ENCODE measurements at places on chromosomes 2 and 18.

DNA sequence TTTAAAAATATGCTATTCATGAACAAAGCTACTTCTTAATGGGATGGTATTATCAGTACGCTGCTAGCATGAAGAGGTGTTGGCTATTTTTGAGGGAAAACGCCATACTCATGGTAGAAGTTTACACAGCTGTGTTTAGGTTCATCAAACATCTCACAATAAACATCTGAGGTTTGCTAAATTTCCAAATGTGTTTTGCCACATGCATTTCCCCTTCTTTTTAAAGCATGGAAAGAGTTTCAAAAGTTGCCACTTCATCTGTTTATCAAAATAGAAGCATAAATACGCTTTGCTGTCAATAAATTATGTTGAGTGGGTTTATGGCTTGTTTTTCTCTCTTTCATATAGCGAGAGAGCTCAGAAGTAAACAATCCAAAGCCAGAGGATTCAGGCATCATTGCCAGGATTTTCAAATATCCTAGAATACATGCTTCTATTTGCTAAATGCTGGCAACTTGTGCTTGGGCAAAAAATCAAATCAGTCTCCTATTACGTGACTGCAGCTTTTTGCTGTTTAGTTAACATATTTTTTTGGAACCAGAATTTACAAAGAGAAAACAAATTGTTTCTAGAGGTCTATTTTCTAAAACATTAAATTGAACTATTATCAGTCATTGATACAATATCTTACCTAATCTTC is 1919.9 kb upstream of the LRRTM1 start:
- DNase-seq = no peak

DNA sequence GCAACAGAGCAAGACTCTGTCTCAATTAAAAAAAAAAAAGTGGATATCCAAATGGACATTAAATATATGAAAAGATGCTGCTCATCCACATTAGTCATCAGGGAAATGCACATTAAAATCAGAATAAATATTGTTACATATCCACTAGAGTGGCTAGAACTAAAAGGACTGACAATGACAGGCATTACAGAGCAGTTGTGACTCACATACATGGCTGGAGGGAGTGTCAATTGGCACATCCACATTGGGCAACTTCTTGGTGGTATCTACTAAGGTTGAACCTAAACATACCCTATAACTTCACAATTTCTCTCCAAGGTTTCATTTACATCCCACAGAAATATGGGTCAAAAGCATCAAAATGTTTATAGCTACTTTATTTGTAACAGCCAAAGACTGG is 14.0 kb upstream of the DNER start:
- no peak for DNase-seq

DNA sequence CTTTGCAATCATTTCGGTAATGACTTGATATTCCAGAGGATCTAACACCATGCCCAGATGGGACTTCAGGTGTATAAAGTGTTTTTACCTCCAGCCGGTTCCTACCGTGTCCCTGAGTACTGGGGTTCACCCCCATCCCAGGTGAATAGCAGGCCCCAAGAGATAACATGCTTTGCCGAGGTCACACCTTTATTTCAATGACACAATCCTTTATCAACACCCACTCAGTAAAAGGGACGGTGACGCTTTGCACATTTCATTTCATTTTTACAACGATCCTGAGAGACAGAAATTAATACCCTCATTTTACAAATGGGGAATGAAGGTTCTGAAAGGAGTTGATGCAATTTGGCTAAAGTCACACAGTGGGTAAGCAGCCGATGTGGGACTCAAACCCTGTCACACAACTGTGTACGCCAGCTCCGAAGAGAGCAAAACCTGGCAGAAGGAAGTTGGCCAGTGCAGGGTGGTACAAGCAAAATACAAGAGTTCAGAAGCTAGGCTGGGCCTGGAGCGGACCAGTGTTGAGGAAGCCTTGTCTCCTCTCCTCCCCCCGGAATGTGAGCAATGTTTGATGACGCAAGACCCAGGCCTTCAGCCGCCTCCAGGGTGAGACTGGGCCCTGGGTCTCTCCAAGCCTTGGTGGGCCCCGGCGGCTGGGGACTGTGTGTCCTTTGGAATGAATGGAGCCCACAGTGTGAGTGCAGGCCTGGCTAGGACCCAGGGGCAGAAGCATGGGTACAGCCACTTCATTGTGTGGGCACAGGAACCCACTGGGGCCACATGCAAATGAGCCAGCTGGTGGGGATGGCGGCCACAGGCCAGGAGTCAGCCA is 139.6 kb upstream of the MYCN start:
- no peak for DNase-seq

- DNase-seq = no peak
Measured at GRCh38 chr2:106053581-106053980, 140.5 kb downstream of the UXS1 start.

- no peak for DNase-seq
Measured at GRCh38 chr2:126413079-126413478, 242.9 kb upstream of the GYPC start.

DNA sequence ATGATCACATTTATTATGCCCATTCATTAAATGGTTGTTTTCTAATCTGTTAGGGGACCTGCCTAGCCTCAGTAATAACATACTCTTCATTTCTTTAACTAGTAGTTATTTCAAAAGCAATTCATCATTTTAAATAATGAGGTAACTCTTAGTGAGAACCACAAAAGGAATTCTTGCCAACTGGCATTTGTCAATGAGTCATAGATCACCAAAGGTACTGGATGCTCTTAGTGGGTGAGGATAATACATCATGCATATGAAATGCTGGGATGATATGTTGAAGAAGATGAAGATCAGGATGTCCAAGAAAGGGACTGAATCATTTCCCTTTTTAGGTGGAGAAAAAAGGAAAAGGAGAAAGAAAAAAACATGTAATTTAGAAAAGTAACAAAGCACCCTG is 826.2 kb upstream of the DDX18 start:
- DNase-seq = no peak

DNA sequence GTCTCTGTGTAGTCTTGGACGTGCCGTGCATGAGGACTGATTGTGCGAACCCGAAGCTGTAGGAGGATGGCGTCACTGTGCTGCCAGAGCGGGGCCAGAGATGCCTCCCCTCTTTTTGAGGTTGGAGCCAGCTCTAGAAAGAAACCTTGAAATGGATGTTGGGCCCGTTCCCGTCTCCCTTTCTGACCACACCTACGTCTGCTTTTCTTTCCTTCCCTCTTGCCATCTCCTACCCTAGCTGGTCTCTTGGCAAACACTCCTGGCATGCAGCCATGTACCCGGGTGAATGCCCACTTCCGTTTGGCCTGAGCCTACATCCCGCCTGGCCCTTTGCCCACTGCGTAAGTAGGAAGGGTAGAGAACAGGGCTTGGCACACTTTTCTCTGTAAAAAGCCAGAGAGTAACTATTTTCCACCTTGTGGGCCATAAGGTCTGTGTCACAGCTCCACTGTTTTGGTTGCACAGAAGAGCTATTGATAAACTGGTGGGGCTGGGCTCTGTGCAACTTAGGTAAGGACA is 37.4 kb downstream of the SH3BP4 start:
- no peak for DNase-seq

- no peak for DNase-seq
Measured at GRCh38 chr2:85971366-85971765, 82.6 kb upstream of the ST3GAL5 start.

GRCh38 chr18:69980982-69981804 is 33.5 kb upstream of the CD226 start:
- DNase-seq = no peak

GRCh38 chr2:2000018-2000723 is 255.9 kb upstream of the PXDN start:
- no peak for DNase-seq

- DNase-seq = no peak
Measured at GRCh38 chr2:110818767-110819481, 86.6 kb downstream of the ACOXL start.

GRCh38 chr2:5710615-5711014 is 18.4 kb downstream of the SOX11 start:
- no peak for DNase-seq

- DNase-seq = no peak
Measured at GRCh38 chr2:16120591-16121180, 180.3 kb downstream of the MYCN start.

- no peak for DNase-seq
Measured at GRCh38 chr2:230254152-230254881, 28.8 kb downstream of the SP140 start.

- no peak for DNase-seq
Measured at GRCh38 chr2:174300114-174300513, 34.6 kb upstream of the SP9 start.

DNA sequence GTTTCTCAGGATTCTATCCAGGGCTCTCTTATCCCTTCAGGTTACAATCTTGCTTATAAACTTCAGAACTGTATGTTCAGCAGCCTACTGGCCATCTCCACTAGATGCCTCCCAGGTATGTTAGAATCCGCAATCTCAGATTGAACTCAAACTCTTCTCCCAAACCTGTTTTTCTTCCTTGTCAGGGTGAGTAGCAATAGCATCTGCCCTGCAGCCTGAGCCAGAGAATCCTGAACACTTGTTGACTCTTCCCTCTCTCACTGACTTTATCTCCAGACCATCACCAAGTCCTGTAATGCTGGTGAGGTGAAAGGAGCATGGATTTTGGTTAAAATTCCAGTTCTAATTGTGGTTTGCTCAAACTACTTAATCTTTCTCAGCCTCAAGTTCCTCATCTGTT is 82.6 kb upstream of the ALPP start:
- DNase-seq = no peak

- DNase-seq = no peak
Measured at GRCh38 chr18:48488388-48488850, 50.4 kb upstream of the CTIF start.

- DNase-seq = no peak
Measured at GRCh38 chr2:112301171-112301584, 25.8 kb downstream of the ZC3H6 start.

DNA sequence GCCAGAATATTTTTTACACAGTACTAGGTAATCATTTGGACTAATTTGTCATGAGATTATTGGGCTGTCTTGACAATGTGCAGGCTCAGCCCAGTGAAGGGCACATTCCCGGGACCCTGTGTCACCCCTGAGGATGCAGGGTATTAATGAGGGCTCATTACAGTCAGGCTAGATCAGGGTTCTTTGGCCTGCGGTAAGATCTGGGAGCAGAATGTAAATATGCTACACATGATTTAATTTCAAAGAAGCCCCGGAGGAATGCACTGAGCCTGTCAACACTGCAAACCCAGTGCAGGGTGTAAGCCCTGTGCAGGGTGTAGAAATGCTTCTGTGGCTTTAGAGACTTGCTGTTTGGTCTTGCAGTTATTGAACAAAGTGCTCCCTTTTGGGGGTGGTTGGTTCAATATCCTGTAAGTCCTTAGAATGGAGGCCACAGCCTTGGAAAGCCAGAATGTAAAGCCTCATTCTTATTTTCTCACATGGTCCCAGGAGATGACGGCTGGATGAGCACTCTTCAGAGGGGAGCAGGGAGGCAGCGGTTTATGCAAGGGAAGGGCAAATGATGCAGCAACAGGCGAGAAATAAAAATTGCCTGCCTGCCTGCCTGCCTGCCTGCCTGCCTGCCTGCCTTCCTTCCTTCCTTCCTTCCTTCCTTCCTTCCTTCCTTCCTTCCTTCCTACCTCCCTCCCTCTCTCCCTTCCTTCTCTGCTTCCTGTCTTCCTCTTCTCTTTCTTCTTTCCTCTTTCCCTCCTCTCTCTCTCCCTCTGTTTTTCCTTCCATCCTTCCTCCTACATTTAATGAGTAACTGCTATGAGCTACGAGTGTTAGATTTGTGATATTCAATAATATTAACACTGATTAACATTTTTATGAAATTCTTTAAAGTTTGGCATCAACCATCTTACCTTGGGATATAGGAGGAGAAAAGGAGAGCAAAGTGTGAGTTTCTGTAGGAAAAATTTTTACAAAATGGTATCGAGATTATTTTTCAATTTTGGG is 148.8 kb downstream of the VAPA start:
- no peak for DNase-seq

GRCh38 chr18:22913861-22914260 is 19.3 kb upstream of the RBBP8 start:
- no peak for DNase-seq

GRCh38 chr2:152961351-152961750 is 242.9 kb downstream of the ARL6IP6 start:
- DNase-seq = no peak

Data from activated CD4-positive, CD25-positive, alpha-beta regulatory T cell treated with anti-CD3 and anti-CD28 coated beads, Interleukin-2, amount 50 U/mL, for 16 hours (primary cell).